ENCODE measurements at places on chromosomes 4 and X.

DNA sequence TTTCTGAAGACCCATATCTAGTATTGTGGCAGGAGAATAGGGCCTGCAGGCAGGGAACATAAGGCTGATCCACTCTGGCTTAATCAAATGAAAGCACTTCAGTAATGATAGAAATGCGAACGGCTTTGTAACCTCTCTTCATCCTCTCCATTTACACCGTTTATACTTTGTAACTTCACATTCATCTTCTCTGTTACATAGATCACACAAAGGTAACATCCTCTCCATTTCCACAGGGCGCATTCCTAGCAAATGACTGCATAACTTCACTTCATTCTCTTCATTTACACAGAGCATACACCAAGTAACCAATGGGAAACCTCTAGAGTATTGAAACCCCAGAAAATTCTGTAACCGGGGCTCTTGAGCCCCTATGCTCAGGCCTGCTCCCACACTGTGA, 65.5 kb upstream of the SLC34A2 start:
- DNase-seq = peak; percentile 29

- peak; percentile 55 for DNase-seq
Observed at GRCh38 chrX:153714256-153714655, 9.9 kb downstream of the BCAP31 start.

GRCh38 chr4:176818531-176818930, 25.8 kb upstream of the VEGFC start:
- DNase-seq = no peak

DNA sequence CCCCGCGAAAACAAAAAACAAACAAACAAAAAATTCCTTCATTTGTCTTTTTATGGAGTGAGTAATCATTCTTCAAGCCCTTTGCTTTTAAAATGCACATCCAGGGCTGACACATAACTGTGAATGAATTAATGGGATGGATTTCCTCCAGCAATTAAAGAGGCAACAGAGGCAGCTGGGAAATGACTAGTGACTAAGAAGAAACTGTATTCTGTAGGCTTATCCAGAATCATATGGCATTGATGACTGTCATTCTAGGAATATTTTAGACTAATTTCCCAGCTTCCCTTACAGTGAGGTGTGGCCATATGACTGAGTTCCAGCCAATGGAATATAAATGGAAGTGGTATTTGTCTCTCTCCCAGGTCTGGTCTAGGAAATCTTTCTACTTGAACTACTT, 46.8 kb upstream of the PDE5A start:
- no peak for DNase-seq

GRCh38 chr4:141348125-141348524, 127.4 kb downstream of the ZNF330 start:
- DNase-seq = no peak

- DNase-seq = no peak
Observed at GRCh38 chr4:8194306-8195242, 4.5 kb upstream of the SH3TC1 start.

GRCh38 chr4:77927991-77928925, 65.6 kb downstream of the MRPL1 start:
- DNase-seq = no peak

GRCh38 chrX:126799059-126799458, 20.5 kb upstream of the PRR32 start:
- no peak for DNase-seq

GRCh38 chr4:117137145-117137544, 51.8 kb upstream of the TRAM1L1 start:
- peak; percentile 53 for DNase-seq

- DNase-seq = peak; percentile 87
Observed at GRCh38 chr4:992297-993110, 700 bp downstream of the SLC26A1 start.

GRCh38 chr4:11130195-11130970, 298.3 kb downstream of the HS3ST1 start:
- DNase-seq = peak; percentile 90
